Vagina (tissue), 2 donors: ENCODE measurements at places on chromosomes 16 and 17.

- DNase-seq: no peak
These were observed 26.9 kb downstream of the KATNB1 start for GRCh38 chr16:57762365-57763040.

- DNase-seq: no peak
These were observed 95.1 kb upstream of the ZFHX3 start for GRCh38 chr16:73143002-73143401.

DNA sequence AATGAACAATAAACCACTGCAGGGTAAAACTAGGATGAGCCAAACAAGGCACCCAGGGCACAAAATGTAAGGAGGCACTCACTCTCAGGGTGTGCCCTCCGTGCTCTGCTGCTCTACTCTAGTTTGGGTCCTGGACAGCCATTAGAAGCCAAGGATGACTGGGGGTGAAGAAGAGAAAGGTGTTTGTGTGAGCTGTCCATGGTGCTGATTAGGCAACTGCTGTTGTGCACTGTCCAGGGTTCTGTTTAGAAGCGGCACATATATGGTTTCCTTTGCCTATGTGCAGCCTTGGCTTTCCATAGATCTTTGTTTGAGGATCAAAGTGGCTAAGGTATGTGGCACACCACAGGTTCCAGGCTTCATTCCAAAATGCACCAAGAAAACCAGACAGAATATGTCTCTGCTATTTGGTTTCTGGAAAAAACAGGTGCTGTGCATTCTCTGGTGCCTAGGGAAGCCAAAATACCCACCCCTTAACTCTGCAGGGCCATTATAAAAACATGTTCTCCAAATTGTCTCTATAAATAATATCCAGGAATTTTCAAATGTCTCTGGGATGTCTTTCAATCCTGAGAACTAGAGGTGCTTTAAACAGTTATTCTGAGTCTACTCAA is 123.5 kb downstream of the CBLN1 start:
- DNase-seq: no peak

DNA sequence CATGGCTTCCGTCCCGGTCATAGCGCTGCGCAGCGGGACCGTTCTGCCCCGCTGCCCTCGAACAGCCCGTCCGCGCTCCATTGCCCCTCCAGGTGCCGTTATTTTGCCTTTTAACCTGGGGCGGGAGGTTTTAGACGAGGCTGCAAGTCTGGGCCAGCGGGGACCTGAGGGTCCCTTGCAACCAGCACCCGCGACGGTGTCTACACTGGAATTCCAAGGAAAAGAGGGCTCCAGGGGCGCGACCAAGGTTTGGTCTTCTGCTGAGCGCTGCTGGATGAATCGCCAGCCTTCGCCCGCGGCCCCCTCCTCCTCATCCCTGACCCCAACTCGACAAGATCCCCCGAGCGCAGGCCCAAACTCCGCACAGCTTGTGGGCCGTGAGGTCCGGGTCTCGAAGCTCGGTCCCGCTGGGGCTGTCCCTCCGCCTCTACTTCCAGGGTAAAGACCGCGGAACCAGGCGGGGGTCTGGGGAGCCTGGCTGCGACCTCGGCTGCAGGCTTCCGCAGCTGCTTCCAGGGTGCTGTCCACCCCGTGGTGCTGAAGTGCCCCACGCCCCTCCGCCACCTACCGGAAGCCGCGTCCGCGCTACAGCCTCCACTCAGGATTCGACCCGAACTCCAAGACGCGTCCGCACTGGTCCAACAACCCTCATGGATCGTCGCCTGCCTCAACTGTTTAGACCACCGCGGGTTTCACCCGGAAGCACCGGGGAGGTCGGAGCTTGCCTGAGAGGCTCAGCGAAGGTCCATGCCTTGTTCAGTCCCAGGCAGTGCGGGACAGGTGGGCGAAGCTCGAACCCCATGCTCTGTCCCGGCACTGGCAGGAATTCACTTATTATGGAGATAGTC is 10.1 kb upstream of the CA4 start:
- no peak for DNase-seq

DNA sequence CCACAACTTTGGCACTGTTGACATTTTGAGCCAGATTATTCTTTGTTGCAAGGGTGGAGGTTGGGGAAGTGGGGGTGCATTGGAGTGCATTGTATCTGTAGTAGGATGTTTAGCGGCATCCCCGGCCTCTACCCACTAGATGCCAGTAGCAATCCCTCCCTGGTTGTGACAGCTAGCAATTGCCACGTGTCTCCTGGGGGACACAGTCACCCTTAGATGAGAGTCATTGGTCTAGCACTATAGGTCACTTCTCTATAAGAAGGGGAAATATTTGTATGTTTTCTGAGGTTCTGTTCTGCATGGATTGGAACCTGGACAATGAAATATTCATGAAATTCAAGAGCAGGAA is 32.4 kb downstream of the MSI2 start:
- DNase-seq: no peak

GRCh38 chr17:81557276-81558114 is 5.3 kb upstream of the FAAP100 start:
- DNase-seq: no peak

GRCh38 chr16:82943371-82943770 is 316.6 kb downstream of the CDH13 start:
- DNase-seq: no peak

GRCh38 chr17:36687736-36688135 is 86.4 kb downstream of the MRM1 start:
- DNase-seq: no peak

GRCh38 chr17:78375401-78376151 is 2.9 kb upstream of the PGS1 start:
- no peak for DNase-seq

GRCh38 chr16:73886426-73886825 is 410.2 kb upstream of the PSMD7 start:
- no peak for DNase-seq

DNA sequence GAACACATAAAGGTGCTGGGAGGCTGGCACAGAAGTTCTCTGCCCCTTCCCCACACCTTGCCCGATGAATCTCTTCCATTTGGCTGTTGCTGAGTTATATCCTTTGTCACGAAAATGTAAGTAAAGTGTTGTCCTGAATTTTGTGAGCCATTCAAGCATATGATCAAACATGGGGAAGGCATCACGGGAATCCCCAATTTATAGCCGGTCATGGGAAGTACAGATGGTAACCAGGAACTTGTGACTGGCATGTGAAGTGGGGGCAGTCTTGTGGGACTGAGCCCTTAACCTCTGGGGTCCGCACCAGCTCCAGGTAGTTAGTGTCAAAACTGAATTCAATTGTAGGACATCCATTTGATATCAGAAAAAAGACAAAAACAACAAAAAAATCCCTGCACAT is 13.2 kb downstream of the TOM1L2 start:
- no peak for DNase-seq

DNA sequence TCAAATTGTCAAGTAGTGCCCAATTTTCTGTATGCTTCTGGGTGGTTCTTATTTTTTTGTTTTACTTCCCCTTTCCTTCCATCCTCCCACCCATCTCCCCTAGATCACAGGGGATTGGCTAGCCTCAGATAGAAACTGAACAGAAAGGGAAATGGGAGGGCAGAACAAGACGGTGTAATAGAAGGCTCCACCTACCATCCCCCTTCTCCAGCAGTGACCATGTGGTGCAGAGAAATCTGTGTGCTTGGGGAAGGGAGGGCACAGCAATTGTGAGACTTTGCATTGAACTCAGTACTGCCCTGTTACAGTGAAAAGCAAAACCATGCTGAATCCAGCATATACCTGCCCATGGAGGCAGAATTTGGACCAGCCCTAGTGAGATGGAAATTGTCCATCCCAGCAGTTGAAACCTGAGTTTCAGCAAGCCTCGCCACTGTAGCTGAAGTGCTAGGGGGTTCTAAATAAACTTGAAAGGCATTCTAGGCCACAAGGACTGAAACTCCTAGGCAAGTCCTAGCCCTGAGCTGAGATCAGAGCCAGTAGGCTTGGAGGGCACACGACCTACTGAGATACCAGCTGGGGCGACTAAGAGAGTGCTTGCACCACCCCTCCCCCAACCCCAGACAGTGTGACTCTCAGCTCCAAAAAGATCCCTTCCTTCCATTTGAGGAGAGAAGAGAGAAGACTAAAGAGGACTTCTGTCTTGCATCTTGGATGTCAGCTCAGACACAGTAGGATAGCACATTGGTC is 5.2 kb downstream of the SLFN11 start:
- DNase-seq: no peak

DNA sequence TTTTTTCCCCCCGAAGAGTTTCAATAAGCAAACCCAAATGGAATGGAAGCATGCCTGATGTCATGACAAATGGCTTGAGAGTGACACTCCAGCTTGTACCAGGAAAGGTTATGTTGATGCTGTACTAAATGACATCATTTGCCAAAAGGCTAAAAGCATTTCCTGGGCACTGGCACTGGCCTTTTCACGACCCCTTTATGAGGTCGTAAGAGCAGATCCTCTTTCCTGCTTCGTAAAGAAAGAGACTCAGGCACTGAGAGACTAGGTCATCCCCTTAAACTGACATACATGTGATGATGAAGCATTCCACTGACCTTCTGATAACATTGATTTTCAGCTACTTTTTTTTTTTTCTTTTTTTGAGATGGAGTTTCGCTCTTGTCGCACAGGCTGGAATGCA is 30.5 kb downstream of the CEP295NL start:
- no peak for DNase-seq

DNA sequence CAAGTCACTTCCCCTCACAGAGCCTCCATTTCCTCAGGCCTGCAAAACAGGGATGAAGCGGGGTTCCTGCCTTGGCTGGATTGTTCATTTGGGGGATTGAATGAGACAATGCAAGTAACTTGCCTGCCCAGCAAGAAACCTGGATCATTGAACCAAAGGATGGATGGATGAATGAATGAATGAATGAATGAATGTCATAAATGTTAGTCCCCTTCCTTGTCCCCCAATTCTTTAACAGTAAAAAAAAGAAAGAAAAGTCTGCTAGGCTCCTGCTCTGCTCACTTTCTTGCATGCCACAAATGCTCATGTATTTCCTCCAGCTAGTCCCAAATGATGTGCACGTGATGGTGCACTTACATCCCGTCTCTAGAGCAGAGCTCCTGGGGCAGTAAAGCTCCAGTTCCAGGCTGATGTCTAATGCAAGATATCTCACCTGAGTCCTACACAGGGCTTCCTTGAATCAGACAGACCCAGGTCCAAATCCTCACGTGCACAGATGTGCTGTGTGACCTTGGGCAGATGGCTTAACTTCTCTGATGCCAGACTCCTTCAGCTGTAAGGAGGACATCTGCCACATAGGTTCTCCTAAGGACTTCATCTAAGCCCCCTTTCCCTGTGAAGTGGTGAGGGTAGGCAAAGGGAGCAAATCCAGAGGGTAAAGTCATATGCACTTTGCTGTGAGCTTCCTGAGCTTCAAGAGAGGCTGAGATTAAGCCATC is 45.5 kb downstream of the C16orf82 start:
- peak; percentile 77 for DNase-seq

DNA sequence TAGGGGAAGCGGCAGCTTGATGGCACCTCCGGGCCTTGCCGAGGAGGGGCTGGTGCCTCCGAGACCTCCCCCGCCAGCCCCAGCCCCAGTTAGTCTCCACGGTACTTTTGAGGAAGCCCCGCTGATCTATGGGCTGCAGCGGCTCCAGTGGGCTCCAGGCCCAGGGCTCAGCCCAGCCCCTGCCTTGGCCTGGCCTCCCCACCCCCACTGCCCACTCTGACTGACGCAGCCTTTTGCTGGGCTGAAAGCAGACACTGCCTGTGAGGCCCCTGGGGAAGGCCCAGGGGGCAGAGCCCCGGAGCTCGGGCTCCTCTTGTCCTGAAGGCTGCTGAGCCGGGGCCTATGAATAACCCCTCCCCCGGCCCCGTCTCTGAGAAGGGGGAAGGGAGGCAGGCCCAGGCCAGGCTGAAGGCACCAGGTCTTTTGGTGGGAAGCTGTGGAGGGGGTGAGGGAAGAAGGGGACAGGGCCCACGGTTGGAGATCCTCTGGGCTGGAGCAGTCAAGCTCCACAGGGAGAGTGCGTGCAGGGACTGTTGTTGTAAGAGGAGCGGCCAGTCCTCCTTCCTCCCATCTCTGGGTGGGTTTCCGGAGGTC is 7.5 kb upstream of the SMTNL2 start:
- DNase-seq: no peak

GRCh38 chr17:66347661-66348514 is 45.5 kb downstream of the PRKCA start:
- DNase-seq: no peak

- DNase-seq: no peak
These were observed 2.2 kb upstream of the KRT33A start for GRCh38 chr17:41352597-41353366.

GRCh38 chr16:57192720-57193486 is 6.8 kb downstream of the RSPRY1 start:
- no peak for DNase-seq

GRCh38 chr16:63312346-63312745 is 1276.1 kb upstream of the CDH8 start:
- DNase-seq: no peak

DNA sequence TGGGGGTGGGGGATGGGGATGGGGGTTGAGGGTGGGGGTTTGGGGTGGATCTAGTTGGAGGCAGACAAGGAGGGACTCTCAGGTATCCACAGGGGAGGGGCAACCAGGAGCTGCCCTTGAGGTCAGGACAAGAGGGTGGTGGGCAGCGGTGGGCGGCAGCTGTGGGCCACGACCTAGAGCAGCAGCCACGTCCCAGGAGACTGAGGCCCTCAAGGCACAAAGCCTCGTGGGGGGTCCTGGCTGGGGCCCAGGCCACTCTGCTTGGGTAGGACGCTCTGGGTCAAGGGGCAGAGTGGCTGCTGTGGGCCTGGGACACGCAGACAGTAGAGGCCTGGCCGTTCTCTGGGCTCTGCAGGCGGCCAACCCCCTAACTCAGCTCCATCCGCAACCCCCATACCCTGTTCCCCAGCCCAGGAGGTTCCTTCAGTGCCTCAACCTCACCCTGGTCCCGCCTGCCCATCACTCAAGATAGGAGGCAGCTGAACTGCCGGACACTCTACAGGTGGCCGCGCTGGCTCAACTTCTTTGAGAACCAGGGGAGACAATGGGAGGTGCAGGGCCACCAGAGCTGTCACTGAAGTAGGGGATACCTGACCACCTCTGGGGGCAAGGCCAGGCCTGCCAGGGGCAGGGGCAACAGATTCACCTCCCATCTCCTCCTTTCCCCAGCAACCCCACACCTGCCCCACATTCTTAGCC is 75.6 kb downstream of the ENGASE start:
- no peak for DNase-seq

- no peak for DNase-seq
These were observed 221.3 kb upstream of the KCNJ16 start for GRCh38 chr17:69853541-69854224.

GRCh38 chr17:49746791-49747490 is 17.0 kb downstream of the FAM117A start:
- no peak for DNase-seq

DNA sequence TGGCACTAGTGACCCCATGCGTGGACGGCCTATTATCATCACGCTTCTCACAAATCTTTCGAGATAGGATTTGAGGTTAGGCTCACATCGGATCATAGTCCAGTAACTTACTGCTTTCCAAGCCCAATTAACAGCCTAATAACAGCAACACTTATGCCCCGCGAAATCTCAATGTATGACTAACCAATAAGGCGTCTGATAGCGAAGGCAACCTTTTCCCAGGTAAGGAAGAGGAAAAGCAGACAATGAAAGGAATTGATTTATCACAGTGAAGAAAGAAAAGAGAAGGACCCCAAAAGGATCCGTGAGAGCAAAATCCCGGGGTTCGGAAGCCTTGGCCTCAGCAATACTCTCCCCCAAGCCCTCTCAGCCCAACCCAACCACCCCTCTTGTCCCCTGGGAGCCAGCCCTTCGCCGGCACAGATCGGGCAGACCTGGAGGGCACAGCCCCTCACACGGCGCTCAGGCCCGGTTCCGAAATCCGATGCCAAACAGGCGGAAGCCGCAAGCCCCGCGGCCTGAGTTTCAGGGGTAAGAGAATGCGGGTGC is 534 bp downstream of the GPATCH8 start:
- no peak for DNase-seq
